ENCODE measurements at places on chromosomes 7 and 10. TPM values are rescaled to one million over a fixed set of nuclear protein-coding genes. Genes with fewer than 3 reads are reported as not detected.

Gene HOGA1
- not detected for total RNA-seq

DNA sequence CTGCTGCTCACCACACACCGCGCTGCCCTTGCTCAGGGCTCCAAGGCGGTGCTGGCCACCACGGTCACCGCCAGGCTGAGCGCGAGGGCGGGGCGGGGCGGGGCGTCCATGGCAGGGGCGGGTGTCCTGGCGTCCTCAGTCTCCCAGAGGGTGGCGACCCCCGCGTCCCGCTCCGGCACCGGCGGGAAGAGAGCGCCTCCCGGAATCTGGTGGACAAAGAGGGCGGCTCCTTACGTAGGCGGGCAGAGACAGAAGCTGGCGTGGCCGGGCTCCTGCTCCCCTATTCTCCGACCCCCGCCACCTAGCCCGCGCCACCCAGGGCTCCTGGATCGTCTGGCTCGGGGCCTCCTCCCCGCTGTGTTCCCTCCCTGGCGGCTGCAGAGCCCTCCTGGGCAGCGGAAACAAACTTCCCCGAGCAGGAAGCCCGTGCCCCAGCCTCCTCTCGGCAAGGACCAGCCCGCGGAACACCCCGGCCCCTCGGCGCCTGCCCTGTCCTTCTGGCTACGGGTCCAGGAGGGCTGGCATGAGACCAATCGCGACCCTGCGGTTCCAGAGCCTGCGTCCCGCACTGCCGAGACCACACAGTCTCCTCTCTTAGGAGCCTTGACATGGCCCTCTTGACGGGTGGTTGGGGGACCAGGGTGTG lies 133.8 kb upstream of the ZNF92 start:
- DNase-seq: no peak

DNA sequence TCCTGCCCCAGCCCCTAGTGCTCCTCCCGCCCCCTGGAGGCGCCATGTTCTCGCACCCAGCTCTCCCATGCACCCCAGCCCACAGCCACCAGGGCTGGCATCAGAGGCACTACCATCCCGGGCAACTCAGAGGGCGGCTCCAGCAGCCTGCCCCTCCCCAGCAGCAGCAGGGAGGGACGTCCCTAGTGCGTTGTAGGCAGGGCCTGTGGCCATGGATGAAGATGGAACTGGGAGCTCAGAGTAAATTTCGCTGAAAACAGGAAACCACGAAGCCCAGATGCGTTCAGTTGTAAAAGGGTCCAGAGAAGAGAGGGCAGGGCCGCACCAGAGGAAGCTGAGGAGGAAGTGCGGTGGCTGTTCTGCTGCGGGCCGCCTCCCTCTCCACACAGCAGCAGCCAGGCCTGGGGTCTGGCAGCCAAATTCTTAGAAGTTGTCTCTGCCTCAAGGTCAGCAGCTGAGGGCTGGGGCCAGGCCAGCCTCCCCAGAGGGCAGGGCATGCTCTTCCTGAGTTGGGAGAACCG lies 24.6 kb downstream of the VSIR start:
- peak; percentile 90 for DNase-seq

GRCh38 chr10:109374215-109374614 lies 549.1 kb downstream of the XPNPEP1 start:
- no peak for DNase-seq

DNA sequence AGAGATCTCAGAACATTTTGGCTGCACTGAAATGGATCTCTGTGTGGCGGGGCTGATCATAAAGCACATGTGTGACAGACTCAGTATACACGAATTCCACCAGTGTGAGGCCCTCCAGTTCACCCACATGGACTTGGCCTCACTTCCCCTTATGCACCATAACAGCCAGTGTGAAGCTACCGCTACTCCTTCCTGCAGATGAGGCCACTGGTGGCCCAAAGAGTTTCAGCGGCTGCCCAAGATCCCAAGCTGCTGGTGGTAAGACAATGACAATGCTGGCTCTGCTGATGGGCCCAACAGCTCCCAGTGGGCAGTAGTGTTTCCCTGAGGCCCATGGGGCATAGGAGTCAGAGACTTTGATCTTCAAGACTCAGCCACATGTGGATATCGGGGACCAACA lies 21.0 kb upstream of the C10orf71 start:
- DNase-seq: no peak
